ENCODE measurements at places on chromosomes 4 and X. TPM values are rescaled to one million over a fixed set of nuclear protein-coding genes. Genes with fewer than 3 reads are reported as not detected.

STK32B gene
- 1.7 TPM for total RNA-seq

EPHA5 gene
- not detected for total RNA-seq

GLRA2 gene
- total RNA-seq = not detected

BMX gene
- total RNA-seq = not detected

HSD17B10 gene
- total RNA-seq = 64.0 TPM

FAT1 gene
- 97.8 TPM for total RNA-seq

ZNF157 gene
- not detected for total RNA-seq

PPBP gene
- not detected for total RNA-seq

ADGRG4 gene
- total RNA-seq = not detected

Data from cardiac ventricle fibroblast (primary cell).